Activated CD4-positive, alpha-beta T cell treated with anti-CD3 and anti-CD28 coated beads for 24 hours (primary cell): ENCODE measurements at places on chromosomes 7 and 10.

DNA sequence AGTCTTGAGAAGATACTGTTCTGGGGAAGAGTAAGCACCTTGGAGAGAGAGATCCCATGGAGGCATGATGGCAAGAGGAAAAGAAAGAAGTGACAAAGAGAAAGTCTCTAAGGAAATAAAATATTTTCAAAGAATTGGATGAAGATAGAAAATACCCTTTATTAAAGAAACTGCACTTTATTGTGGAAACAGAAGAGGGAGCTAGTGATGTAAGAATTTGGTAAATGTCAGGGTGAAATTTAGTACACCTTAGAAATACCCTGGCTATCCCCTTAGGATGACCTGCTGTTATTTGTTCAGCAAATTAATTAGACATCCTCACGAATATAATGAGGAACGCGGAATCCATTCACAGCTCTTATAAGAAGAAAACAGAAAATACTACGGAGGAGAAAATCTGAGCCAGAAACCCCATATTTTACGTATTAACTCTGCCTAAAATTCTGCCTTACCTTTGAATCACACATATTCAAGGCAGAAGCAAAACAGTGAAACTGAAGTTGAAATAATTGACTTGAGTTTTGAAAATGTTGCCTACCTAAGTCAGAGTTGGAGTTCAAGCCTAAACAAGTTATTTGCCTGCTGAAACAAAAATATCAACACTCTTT lies 90.7 kb downstream of the TFPI2 start:
- DNase-seq: no peak

DNA sequence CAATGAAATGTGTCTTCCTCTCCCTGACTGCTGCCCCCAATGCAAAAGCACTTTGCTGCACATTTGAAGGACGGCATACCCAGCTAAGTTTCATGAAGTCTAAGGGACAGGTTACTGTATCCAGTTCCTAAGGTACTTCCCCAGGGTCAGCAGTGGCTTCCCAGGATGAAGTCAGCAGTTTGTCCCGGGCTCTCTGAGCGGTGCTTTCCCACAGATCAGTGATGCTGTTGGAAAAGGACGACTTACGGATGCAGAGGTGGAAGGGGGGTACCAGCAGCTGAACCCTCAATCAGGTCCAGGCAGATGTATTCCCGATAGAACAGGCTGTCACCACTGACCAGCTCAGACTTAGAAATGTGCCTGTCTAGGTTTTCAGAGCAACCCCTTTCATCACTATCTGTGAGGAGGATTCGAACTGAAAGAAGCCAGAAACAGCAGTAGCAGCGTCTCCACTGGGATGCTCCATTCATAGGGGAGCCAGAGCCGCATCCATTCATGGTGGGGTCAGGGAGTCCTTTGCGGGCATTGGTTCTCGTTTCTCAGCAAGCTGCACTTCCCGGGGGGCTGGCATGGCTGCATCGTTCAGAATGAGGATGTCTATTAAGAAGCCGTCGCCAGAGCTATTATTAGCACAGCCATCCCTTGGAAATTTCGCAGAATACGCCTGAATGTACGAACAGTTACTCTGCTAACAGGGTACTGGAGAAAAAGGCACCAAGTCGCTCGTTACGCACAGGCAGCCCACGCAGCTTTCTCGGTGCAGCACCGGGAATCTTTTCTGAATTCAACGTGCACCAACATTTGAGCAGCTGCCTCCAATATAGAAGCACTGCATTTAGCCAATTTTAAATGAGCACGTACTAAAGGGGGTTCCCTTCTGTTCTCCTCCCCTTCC lies 303.7 kb downstream of the PRPF18 start:
- DNase-seq: no peak

DNA sequence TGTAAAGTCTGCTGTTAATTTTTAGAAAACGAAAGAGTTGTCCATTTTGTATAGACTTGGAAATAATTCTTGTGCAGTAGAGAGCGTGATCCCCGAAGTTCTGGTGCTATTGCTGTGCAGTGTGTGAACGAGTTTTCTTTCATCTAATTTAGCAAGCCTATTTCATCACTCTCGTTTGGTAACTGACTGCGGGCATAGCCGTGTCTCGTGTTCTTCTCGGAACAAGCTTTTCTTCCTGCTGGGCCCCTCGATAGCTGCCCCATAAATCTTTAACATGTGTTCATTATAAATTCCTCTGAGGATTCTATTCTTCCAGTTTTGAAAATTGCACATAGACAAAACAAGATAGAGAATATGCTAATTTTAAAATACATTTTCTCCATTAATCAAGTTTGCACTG lies 622.0 kb upstream of the PFKP start:
- no peak for DNase-seq

DNA sequence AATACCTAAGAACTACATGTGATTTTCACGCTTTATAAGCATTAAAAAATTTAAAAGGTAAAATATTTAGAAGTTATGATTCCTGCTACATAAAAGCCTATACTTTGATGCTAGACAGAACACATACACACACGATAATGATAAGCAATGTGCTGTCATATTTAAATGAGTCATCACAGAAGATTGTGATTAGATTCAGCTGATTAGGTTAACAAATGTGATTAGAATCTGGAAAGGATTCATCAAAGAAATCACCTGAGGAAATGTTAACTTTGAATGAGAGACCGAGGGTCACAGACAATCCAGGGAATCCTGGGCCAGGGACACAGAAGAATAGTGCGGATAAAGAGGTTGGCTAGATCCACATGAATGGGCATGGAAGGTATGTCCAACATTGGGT lies 42.0 kb upstream of the CYP2C18 start:
- no peak for DNase-seq

GRCh38 chr10:34299105-34299611 lies 515.9 kb downstream of the PARD3 start:
- DNase-seq: no peak

- DNase-seq: no peak
These were observed 47.8 kb downstream of the CPEB3 start for GRCh38 chr10:92242910-92243671.

DNA sequence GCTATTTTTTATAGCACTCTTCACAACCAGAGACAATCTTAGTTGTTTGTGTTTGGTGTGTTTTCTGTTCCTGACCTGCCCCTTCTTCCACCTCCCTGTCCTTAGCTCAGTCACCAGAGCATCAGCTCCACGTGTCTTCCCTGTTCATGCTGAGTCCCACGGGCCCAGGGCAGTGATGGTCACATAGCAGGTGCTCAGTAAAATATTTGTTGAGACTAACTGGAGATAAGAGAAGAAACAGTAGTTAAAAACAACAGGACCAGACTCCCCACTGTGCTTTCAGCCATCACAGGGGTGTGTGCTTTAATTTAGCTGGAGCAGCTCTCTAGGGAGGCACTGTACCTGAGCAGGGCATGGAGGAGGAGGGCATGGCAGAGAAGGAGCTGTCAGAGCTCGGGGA lies 307.3 kb upstream of the ZNF32 start:
- DNase-seq: no peak

DNA sequence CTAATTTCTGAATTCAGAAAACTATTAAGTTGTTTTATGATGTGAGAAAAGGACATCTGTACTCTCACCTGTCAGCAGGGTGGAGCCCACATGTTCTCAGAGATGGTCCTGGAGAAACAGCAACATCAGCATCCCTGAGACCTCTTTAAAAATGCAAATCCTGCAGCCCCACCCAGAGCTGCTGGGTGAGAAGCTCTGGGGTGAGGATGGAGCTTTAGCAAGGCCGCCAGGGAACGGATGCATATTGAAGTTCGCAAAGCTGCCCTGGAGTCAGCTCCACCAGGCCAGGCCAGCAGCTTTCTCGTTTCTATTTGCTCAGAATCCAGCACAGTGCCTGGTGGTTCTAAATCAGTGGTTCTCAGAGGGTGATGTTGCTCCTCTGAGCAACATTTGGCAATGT lies 49.1 kb downstream of the PRKCQ start:
- no peak for DNase-seq

DNA sequence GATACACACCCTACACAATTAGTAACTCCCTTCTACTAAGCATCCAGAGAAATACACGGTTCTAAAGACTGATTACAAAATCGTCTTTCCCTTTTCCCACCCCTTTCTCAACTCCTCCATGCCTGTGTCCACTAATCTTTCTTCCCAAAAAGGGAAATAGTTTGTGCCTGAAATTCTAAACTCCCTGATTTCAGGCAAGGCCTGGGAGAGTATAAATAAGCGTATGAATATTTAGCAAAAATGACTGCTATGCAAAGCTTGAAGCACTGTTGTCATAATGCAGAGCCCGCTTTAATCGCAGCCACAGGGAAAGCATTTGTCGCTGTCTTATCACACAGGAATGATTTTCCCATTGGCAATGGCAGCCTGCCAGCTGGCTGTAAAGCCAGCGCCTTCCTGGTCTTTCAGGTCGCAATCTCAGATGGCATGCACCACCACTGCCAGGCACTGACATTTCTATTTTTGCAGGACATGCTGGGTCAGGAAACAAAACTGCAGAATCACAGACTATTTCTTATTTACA lies 142.9 kb upstream of the PCGF5 start:
- no peak for DNase-seq

DNA sequence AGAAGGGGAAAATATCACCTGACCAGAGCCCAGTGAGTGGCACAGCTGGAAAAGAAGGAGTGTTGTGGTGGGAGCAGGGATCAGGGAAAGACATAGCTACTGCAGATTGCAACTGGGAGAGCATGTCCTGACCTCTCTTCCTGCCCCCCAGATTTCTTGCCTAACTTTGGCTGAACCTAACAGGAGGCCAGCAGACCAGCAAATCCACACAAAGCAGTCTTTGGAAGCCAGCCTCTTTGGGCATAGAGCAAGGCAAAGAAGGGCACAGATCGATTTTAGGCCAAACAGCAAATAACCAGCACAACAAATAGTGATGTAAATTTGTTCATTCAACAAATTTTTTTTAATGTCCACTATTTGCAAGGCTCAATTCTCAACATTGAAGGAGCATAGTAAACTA lies 433.2 kb upstream of the GHITM start:
- no peak for DNase-seq

- DNase-seq: no peak
These were observed 8.8 kb downstream of the CYREN start for GRCh38 chr7:135161669-135162068.

GRCh38 chr7:12315049-12315448 lies 88.6 kb downstream of the VWDE start:
- DNase-seq: no peak

DNA sequence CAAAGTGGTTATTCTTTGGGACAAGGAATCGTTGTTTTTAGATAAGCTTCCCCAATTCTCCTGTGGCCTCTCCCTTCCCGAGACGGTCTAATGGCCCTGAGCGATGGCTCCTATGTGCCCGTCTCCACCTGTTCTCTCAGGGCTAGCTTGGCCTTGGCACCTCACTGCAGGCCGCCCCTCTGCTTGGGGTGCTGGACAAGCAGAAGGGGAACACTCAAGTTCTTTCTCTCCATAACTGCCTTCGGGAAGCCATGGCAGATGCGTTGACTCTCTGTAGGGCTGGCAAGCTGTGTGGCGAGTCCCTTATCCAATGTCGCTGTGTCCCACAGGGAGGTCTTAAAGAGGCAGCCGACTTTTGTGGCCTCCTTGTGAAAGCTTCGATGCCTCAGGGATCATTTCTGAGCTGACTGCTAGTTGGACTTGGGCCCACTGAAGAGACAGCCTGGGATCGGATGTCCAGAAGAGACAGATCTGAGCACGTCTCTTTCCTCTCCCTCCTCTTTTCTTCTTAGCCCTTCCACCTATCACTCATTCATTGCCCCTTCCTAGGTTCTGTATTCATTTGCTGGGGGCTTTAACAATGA lies 70.8 kb downstream of the GRK5 start:
- DNase-seq: no peak

DNA sequence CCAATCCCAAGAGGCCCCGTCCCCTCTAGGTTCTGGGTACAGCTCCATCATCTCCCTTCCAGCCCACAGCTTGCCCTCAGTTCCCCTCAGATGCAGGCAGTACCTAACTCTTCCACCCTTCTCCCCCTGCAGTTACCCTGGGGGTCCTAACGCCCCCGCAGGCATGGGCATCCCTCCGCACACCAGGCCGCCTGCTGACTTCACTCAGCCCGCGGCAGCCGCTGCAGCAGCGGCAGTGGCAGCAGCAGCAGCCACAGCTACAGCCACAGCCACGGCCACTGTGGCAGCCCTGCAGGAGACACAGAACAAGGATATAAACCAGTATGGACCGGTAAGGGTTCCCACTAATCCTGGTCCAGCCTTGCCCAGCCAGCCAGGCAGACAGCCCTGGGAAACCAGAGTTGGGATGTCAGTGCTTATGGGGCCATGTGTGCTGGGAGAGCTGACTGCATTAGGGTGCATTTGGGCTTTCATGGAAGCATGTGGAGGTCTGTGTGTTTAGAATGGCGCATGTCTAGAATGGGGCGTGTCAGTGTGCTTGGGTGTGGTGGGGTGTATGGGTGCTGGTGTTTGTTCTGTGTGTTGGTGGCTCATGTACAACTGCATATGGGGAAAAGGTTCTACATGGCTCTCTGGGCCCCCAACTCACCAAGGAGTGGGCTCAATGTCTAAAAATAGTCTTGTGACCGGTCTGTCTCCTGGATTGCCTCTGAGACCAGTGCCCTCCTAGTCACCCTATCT lies 55.1 kb upstream of the PPIF start:
- DNase-seq: no peak

GRCh38 chr10:129523723-129524316 lies 56.8 kb downstream of the MGMT start:
- no peak for DNase-seq

DNA sequence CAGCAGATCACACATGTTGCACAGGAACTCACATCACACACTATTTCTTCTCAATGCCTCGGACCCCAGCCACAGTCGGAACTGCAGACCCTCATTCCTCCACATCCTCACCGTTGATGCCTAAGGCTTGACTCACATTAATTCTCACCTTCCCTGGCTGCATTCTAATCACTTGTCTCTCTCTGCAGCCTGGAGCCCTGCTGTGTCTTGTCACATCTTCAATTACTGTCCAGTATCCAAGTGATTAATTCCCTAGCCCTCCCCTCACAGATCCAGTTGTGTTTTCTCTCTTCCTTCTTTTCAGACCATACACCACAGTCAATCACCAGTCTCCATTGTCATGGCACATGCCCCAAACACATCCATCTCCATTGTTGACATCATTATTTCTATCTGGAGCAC lies 592.4 kb upstream of the IGFBP3 start:
- DNase-seq: no peak

DNA sequence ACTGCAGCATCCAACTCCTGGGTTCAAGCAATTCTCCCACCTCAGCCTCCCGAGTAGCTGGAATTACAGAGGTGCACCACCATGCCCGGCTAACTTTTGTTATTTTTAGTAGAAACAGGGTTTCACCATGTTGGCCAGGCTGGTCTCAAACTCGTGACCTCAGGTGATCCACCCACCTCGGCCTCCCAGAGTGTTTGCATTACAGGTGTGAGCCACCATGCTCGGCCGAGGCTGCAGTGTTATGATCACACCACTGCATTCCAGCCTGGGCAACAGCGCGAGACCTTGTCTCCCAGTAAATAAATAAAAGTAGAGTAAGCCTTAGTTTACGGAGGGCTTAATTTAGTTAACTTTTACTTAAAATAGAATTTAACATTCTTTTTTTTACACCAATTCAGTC lies 23.7 kb upstream of the IGF2BP3 start:
- DNase-seq: no peak

- no peak for DNase-seq
These were observed 220.9 kb downstream of the C7orf25 start for GRCh38 chr7:42690794-42691639.
